Karpas-422 (cell line): ENCODE measurements at places on chromosomes 7 and 10. TPM values are rescaled to one million over a fixed set of nuclear protein-coding genes. Genes with fewer than 3 reads are reported as not detected.

- no peaks in the 10 kb centered on the region for H3K36me3 ChIP-seq
- no peak overlapping the region for H3K4me3 ChIP-seq
- H3K27me3 ChIP-seq: no peaks in the 10 kb centered on the region
- no peak overlapping the region for H3K27ac ChIP-seq
- no peaks in the 10 kb centered on the region for H3K4me1 ChIP-seq
- DNase-seq: no peak
Observed at GRCh38 chr10:95444792-95445191, 116.4 kb downstream of the SORBS1 start.

DNA sequence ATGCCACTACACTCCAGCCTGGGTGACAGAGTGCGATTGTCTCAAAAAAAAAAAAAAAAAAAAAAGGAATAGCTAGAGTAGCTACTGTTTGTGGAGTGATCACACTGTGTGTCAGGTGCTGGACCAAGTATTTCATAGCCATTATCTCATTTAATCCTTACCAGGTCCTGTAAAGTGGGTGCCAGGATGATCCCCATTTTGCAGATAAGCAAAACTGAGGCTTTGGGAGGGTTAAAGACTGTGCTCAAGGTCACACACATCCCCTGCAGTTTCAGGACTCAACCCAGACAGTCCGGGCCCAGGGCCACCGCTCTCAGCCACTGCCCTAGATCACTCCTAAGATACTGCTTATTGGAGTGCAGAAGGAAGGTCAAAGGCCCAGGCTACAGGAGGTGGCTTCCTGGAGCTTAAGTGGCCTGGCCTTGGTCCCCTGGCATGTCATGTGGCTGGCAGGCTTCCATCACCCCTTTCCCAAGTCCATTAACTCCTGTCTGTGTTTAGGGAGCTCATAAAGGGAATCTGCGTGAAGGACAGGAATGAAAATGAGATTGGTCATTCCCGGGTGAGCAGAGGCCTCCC, 12.4 kb upstream of the WBP1L start:
- H3K4me3 ChIP-seq: no peak overlapping the region
- H3K36me3 ChIP-seq: peaks cover 21% of the 10 kb centered on the region; the same call in 1 of the 2 replicates
- H3K27ac ChIP-seq: no peak overlapping the region
- DNase-seq: no peak

GRCh38 chr7:48511080-48511479, 339.8 kb downstream of the ABCA13 start:
- H3K4me3 ChIP-seq: no peak overlapping the region
- no peaks in the 10 kb centered on the region for H3K36me3 ChIP-seq
- H3K27me3 ChIP-seq: no peaks in the 10 kb centered on the region
- DNase-seq: no peak
- H3K4me1 ChIP-seq: no peaks in the 10 kb centered on the region

DNA sequence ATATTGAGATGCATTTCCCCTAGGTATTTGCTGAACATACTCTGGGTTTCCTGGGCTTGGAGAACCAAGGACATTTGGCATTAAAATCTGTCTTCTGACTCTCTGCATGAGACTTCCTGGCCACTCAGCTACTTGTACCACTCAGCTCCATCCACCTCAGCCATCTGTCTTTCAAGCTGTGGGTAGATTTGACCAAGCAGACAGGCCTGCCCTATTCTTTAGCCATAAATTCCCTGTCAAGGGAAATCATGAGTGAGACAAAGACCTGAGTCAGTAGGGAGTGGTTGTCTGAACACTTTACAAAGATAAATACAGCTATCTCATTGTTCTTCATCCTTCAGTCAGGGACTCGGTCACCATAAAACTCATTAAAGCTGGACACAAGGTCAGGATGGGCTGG, 399.1 kb downstream of the GPAM start:
- no peak overlapping the region for H3K27ac ChIP-seq
- no peak overlapping the region for H3K4me3 ChIP-seq
- no peaks in the 10 kb centered on the region for H3K36me3 ChIP-seq
- no peaks in the 10 kb centered on the region for H3K4me1 ChIP-seq
- H3K27me3 ChIP-seq: no peaks in the 10 kb centered on the region

DNA sequence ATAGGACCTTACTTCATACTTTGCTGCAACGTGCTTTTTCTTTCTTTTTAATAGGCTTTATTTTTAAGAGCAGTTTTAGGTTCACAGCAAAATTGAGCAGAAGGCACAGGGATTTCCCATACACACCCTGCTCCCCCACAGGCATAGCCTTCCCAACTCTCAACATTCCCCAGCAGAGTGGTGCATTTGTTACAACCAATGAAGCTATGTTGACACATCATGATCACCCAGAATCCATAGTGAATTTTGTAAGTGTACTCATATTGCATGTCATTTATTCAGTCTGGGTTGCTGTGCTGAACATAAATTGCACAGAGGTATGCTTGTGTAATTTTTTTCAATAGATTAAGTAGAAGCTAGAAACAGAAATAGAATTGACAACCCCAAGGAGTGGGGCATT, 327.3 kb downstream of the INHBA start:
- no peak overlapping the region for H3K27ac ChIP-seq
- H3K36me3 ChIP-seq: no peaks in the 10 kb centered on the region
- H3K4me1 ChIP-seq: no peaks in the 10 kb centered on the region
- H3K4me3 ChIP-seq: no peak overlapping the region
- no peak for DNase-seq

GRCh38 chr10:24622781-24623301, 100.8 kb downstream of the ARHGAP21 start:
- no peak overlapping the region for H3K27ac ChIP-seq
- no peak overlapping the region for H3K4me3 ChIP-seq
- H3K27me3 ChIP-seq: no peaks in the 10 kb centered on the region

GRCh38 chr7:38796626-38797501, 112.1 kb downstream of the VPS41 start:
- no peaks in the 10 kb centered on the region for H3K4me1 ChIP-seq
- no peaks in the 10 kb centered on the region for H3K27me3 ChIP-seq
- DNase-seq: peak; percentile 77
- H3K4me3 ChIP-seq: no peak overlapping the region

DNA sequence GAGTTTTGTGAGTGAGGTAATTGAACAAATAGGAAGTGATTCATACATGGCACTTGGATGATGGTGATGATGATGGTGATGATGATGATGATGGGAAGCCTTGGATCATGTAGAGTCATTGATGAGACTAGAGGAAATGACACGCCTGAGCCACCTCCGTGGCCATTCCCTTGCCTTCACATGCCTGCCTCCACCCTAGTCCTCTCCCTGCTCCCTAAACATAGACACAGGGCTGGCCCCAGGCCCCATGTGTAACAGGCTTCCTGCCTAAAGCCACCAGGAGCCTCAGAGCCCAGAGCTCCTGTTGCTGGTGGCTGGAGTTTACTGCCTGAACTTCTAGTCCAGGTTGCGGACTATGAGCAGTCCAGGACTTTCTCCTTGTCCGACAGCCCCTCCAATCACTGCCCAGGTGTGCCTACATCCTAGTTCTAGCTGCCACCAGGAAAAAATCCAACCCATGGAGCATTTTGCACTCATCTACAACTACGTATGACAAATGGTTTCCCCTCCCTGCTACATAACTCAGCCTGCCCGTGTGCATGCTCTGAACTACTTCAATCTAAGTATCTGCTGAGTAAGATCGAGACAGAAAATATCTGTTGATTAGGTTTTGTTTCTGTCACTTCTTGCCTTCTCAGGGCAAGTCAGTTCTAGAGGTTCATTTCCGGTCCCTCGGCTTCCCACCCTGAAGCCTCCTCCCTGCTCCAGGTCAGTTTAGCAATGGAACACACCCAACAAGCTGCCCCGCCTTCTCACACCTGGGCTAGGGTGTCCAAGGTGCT, 35.5 kb upstream of the KDM7A start:
- H3K27ac ChIP-seq: no peak overlapping the region
- DNase-seq: no peak
- H3K36me3 ChIP-seq: no peaks in the 10 kb centered on the region
- H3K4me1 ChIP-seq: peaks cover 13% of the 10 kb centered on the region
- no peak overlapping the region for H3K4me3 ChIP-seq

GRCh38 chr10:101164020-101164419, 32.9 kb downstream of the TLX1 start:
- H3K27ac ChIP-seq: no peak overlapping the region
- H3K4me1 ChIP-seq: peaks cover 4% of the 10 kb centered on the region
- H3K27me3 ChIP-seq: no peaks in the 10 kb centered on the region
- no peaks in the 10 kb centered on the region for H3K36me3 ChIP-seq
- no peak overlapping the region for H3K4me3 ChIP-seq
- DNase-seq: no peak

NUTM2A gene
- total RNA-seq: 0.14 and 0.26 TPM in 2 replicates

SPDYE5 gene
- not detected in 2 replicates for total RNA-seq

HHEX gene
- total RNA-seq: 71.7 and 84.2 TPM in 2 replicates

BZW2 gene
- total RNA-seq: 122 and 163 TPM in 2 replicates

PSMC2 gene
- total RNA-seq: 69.4 and 107 TPM in 2 replicates

HOXA9 gene
- total RNA-seq: not detected in 2 replicates

RET gene
- total RNA-seq: not detected in 2 replicates

SFRP5 gene
- not detected in 2 replicates for total RNA-seq

CCDC3 gene
- 1.4 and 2.9 TPM in 2 replicates for total RNA-seq
